ENCODE measurements at places on chromosomes 7 and 10.

DNA sequence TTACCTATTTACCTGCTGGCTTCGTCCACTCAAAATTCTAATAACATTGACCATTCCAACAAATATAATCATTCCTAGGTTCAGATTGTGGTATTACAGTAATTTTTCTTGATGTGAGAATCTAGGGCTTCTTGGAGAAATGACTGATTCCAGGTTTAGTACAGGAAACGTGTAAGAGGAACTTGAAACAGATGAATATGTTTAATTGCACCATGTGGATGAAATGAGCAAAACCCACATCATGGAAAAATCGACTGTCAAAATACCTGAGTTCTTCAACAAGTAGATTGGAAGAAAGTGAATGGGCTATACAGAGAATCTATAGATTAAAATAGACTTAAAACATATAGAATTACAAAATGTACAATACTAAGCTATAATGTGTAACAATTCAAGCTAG, 24.9 kb upstream of the OR9A4 start:
- DNase-seq = no peak

- DNase-seq = no peak
These were observed 3.4 kb downstream of the FAM24B start for GRCh38 chr10:122875843-122876466.

- DNase-seq = no peak
These were observed 6.3 kb upstream of the SFMBT2 start for GRCh38 chr10:7417103-7417623.

DNA sequence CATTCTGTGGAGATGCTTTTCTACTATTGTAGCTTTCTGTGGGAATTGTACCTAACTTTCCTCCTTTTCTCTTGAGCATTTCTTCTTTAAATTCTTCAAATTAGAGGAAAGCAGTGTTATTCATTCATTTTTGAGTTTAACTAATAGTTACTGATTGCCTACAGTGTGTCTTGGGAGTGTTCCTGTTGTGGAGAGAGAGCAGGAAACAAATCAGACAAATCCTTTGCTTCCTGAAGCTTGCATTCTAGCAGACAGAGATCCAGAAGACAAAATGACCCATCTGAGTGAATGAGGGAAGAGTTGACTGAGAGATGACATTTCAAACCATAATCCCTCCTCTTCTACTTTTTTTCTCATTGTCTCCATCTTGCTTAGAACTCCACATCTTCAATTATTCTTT, 170.4 kb downstream of the SUGCT start:
- no peak for DNase-seq

DNA sequence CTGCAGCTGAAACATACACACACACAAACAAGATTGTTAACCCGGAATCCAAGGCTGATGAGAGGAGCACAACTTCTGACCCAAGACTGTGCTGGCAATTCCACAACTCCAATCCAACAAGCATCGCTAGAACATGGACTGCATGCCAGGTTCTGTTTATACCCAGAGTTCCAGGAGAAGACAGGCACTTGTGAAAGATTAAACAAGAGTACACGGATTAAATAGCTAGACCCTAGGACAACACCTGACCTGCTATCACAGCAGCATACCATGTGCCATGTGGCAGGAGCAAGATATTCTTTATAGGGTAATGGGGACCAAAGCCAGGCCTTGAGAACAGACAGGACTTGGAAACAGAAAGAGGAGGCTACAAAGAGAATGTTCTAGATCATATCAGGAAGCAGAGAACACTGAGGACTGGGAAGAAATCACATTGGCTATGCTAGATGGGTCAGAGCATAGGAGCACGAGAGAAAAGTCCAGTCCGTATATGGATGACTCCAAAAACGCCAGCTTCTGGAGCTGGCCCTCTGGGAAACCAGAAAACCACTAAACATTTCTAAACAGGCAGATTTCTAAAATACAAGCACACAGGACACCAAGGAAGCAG, 83.7 kb upstream of the ATP6V0A4 start:
- DNase-seq = no peak

DNA sequence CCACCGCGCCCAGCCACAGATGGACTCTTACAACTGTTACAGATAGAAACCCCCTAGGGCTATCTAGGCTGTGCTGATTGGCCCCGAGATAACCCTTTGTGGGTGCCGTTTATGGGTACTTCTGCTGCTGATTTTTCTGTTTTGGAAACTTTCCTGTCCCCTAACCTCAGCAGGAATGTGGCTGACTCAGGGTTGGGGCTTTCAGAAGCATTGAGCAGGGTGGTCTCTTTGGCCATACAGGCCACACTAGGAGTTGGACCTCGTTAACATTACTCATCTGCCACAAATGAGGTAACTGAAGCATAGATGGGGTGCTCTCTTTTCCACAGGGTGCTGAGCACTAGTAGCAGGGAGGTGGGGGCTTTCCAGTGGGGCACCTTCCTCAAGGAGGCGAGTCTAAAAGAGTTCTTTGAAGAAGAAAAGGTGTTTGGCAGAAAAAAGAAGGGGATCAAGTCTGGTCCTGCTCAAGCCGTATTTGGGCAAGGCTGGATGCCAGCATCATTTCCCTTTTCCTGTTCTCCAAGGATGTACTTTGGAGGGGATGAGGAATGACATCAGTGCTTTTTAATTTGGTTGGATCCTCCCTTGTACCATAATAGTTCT, 6.4 kb downstream of the ZSCAN25 start:
- DNase-seq = no peak

- no peak for DNase-seq
These were observed 403.5 kb upstream of the ANKRD30A start for GRCh38 chr10:36721871-36722270.

DNA sequence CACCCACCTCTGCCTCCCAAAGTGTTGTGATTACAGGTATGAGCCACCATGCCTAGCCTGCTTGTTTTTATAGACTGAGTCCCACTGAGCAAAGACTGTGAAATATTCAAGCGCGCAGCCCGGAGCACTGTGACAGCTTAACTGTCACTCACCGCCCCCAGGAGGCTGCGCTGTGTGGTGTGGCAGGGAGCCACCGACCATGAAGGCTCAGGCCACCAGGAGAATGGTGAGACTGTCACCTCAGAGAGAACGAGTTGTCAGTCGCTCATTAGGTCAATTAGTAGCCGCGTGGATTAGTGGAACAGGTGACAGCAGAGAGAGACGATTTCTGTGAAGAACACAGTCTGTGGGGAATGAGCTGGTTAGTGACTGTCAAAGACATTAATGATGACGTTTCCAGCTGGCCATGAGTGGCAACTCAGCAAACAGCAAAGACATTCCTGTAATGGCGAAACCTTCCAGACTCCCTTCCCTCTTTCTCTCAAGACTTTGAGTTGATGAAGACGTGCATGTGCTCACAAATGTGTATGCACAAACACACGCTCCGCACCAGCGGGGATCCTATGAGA, 64.5 kb downstream of the CYCS start:
- DNase-seq = no peak

- DNase-seq = peak; percentile 22
These were observed 348.1 kb downstream of the GATA3 start for GRCh38 chr10:8402576-8402975.

DNA sequence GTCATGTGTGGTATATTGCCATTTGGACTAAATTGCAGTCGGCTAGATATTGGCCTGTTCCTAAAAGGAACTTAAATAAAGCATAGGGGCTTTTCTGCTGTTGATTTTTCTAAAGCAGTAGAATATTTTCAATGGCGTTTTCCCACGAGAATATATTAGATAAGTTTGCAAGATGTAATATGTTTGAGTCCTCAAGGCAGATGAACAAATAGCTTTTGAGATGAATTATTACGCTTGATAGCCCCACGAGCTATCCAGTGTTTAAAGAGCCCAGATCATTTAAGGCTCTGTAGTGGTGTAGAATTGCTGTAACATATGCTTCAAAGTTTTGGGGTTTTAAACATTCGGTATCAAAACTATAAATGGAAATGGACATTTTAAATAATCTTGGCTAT, 2.9 kb downstream of the CELF2 start:
- no peak for DNase-seq

- DNase-seq = no peak
These were observed 123.0 kb upstream of the TNS3 start for GRCh38 chr7:47704936-47705335.

GRCh38 chr7:75866489-75867389, 12.1 kb upstream of the RHBDD2 start:
- peak; percentile 31 for DNase-seq

- DNase-seq = no peak
These were observed 27.9 kb downstream of the MTURN start for GRCh38 chr7:30162622-30163124.

DNA sequence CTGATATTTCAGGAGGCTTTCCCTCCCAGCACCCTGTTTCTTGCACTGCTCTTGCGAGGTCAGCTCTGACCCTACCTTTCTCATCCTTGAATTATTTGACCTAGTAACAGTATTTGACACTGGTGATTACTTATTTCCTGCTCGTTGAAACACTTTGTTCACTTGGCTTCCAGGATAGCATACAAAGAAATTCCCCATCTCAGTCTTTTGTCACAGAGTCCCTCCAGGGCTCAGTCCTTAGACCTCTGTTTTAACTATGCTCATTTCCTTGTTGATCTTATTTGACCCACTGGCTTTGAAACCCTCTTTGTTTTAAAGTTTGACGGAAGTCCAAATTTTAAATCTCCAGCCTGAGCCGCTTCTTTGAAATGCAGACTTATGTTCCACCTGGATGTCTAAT, 29.9 kb downstream of the BMPR1A start:
- no peak for DNase-seq

DNA sequence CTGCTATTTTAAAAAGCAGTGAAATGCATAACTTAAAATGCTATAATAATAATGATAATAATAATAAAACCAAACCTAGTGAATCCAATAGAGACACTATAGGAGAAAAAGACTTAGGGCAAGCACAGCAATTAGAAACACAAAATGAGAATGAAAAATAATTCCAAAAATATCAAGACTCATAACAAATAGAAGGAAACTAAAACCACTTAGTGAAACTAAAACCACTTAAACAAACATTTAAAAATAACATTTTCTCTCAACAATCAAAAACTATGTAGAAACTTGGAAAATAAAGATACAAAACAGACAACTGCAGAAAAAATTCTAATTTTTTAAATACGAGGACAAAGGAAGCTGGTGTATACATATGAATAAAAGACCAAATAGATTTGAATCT, 655.2 kb upstream of the NRG3 start:
- no peak for DNase-seq

- DNase-seq = no peak
These were observed 111.2 kb downstream of the SEM1 start for GRCh38 chr7:96598421-96598820.
